ENCODE measurements at places on chromosomes 4 and X.

- no peak for DNase-seq
Observed at GRCh38 chrX:133580625-133581024, 165.3 kb upstream of the GPC4 start.

GRCh38 chr4:167234316-167234881 is at the start of gene SPOCK3:
Gene SPOCK3, minus strand, starts transcription at chr4:167234494.
- DNase-seq: no peak

DNA sequence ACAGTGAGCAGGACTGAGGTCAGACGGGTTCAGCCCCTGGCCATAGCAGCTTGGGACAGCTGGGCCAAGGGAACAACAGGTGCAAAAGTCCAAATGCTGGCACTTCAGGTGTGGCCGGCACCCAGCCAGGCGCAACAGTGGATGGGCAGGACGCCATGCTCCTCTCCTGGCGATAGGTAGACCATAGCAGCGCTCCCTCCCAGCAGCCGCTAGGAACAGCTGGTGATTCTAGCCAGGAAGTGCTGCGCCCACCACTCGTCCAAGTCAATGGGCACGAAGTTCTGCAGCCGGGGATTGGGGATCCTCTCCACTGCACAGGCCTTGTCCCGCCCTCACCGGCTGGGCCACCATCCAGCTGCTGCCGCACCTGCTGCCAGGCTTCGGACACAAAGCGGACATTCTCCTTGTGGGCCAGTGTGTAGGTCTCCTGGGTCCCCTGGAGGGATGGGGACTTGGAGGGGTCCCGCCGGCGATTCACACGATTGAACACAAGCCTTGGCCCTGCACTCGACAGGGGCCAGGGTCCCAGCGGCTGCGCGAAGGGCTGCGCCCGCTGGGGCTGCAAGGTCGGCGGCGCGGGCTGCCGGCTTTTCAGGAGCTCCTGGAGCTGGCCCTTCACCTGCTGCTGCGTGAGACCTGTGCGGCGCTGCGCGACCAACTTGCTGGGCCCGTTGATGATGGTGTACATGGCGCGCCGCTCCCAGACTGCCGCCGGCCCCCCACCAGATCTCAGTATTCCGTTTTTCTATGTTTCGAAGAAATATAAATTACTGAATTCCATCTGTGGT is 227.5 kb upstream of the STK26 start:
- no peak for DNase-seq

GRCh38 chr4:147981305-147981704 is 249.4 kb downstream of the ARHGAP10 start:
- no peak for DNase-seq
